Common myeloid progenitor, CD34-positive (primary cell): ENCODE measurements at places on chromosomes 12 and 14.

DNA sequence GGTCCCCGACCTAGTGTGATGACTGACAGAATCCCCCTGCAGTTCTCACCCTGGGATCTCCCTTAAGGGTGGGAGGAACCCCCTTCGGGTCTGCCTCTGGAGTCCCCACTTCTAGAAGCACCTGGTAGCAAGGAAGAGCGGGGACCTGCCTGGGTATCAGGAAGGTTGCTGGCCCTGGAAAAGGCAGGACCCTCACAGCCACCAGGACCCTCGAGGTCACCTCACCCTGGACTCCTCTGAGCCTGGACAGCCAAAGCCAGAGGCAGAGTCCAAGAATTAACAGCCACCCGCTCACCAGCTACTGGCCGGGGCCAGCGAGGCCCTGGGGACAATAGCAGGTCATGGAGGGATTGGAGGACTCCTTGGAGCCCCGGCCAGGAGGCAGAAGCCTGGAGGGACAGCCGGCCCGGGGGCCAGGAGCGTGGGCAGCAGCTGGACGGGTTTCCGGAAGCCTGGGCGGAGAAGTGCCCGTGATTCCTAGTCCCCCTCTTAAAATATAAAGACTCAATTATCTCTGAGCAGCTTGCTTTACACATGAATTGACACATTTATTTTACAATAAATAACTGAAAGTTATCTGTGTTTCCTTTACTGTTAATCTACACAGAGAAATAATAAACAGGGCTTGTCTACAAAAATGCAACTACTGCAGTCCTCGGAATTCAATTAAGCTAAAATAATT lies 17.5 kb downstream of the BCL11B start:
- DNase-seq: no peak

DNA sequence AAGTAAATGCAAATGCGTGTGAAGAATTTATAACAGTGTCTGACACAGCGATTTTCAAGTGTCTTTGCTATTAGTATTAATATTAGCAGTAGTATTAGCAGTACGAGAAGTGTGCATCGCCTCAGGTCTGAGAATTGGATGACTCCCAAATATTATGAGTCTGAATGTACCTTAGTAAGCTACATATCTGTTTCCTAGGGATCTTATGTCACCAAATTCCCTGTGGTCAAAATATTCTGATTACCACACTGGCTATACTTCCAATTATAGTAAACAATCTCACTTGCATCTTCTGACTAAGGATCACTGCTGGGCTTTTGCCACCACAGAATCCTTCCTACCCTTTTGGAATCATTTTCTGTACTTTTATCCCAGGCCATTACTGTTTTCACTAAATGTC lies 396.0 kb upstream of the MIS18BP1 start:
- no peak for DNase-seq

- no peak for DNase-seq
These were observed 77.4 kb downstream of the RIN3 start for GRCh38 chr14:92590941-92591340.

DNA sequence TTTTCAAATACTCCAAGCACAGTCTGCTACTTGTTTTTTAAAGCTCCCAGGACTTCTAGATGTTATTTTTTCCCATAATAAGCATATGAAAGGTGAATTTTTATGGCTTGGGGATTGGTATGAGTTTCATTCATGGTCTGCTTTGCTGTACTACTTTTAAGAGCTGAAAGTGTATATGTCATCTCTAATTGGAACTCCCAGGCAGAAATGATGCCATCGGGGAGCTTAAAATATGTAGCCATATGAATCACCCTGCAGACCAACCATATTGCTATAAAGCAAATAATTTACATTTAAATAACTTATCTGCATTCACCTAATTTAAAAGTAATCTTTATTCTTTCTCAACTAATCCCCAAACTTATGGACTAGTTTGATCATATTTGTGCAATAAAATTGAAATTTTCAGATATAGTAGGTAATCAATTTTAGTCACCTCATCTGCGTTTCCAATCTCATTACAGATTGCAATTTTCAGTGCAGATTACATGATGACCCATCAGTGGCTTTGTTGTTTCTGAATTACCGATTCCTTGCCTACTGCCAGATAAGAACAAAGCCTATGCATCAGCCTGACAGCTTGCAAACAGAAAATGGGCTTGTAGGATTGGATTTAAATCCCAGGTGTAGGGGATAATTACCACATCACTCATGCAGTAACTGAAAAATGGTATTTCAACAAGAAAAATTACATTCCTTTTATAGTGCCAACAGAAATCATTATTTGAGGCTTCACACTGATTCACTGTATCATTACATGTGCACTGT lies 689.4 kb downstream of the NOVA1 start:
- DNase-seq: no peak

DNA sequence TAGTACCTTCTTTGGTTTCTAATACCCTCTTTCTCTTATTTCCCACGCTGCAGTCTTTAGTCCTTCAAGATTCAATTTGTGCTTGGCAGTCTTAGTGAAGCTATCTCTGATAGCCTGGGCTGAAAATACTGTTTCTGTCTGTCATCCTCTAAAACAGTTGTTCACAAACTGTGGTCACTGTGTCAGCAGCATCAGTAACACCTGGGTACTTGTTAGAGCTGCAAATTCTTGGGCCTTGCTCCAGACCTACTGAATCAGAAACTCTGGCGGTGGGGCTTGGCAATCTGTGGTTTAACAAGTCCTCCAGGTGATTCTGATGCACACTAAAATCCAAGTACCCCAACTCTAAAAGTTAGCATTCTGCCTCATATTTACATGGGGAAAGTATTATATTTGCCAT lies 217.5 kb upstream of the SEL1L start:
- DNase-seq: no peak

GRCh38 chr14:100030452-100031153 lies 34.6 kb upstream of the EVL start:
- no peak for DNase-seq

GRCh38 chr14:99644723-99645544 lies at the start of gene HHIPL1:
Gene HHIPL1 (plus strand): TSS chr14:99645129. CDS start chr14:99645208, 79 bp downstream.
- no peak for DNase-seq

GRCh38 chr12:130992448-130992847 lies 38.7 kb downstream of the ADGRD1 start:
- no peak for DNase-seq
